ENCODE measurements at places on chromosomes 16 and 17.

DNA sequence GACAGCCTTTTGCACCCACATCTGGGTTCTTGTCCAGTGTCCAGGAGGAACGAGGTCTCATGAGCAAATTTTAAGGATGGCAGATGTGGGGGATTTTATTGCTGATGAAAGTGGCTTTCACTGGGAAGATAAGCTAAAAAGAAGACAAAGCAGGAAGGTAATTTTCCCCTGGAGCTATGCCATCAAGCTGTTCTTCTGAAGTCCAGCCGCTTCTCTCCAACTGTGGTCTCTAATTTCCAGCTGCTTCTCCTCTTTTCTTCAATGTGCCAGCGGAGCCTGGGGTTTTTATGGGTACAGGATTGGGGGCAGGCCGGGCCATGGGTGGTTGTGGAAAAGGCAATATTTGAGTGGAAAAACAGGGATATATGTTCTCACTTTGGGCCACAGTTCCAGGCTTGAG lies 430.8 kb downstream of the WWOX start:
- no peak for DNase-seq

DNA sequence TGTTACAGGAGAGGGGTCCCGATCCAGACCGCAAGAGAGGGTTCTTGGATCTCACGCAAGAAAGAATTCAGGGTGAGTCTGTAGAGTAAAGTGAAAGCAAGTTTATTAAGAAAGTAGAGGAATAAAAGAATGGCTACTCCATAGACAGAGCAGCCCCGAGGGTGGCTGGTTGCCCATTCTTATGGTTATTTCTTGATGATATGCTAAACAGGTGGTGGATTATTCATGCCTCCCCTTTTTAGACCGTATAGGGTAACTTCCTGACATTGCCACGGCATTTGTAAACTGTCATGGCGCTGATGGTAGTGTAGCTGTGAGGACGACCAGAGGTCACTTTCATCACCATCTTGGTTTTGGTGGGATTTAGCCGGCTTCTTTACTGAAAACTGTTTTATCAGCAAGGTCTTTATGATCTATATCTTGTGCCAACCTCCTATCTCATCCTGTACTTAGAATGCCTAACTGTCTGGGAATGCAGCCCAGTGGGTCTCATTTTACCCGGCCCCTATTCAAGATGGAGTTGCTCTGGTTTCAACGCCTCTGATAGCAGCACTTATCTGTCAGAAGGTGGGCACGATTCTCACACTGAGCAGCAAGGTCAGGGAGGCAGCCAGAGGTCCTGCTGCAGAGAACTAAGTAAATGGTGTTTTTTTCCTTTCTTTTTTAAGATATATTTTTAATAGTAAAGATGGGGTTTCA lies 26.5 kb upstream of the XYLT2 start:
- DNase-seq, result no peak

DNA sequence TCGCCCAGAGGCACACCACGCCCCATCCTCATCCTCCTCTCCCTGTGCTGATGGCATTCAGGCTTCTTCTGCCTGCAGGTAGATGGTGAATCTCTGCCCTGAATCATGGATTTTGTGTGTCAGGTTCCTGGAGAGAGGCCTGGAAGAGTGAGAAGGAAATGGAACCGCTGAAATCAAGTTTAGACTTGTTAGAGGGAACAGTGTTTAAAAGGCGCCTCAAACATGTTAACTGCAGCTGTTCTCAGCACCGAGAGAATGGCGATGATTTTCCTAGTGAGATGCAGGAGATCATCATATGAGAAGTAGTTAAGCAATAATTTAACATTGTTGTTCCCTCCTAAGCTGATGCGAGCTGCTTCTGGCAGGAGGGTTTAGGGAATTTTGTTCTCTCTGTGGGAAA lies 744.4 kb upstream of the EEF2KMT start:
- no peak for DNase-seq

DNA sequence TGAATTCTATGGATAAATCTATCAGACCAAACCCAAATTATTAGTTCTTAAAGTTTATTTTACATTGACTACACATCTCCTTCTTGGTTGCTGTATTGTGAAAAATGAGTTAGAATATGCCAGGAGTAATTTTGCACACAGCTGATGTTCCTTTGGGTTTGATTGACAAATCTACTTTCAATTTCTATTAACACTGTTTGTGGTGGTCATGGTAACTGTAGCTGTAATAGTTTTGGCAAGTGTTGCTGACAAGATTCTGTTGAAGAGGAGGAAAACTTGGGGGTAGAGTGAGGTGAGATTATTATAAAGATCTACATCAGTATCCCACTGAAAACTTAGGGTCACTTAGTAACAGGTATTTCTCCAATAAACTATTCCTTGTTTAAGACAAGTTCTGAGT lies 30.3 kb downstream of the MRTFB start:
- no peak for DNase-seq

- DNase-seq, result no peak
Observed at GRCh38 chr17:6706996-6707395, 6.2 kb downstream of the SLC13A5 start.

DNA sequence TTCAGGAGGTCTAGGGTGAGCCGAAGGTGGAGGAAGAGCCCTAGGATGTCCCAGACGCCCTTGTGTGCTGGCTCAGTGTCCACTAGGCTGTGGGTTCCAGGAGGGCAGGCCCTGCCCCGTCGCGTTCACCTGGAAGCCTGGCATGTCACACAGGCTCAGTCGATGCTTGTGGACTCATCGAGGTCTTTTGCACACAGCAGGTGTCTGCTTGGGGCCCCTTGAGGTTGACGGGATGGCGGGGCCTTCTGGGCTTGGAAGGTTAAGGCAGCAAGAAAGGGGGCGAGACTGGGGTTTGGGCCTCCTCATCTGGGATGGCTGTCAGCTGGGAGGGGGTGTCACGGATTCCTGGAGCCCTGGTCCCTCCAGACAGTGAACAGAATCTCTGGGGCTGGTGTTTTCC lies 1.9 kb downstream of the RAP1GAP2 start:
- no peak for DNase-seq

- no peak for DNase-seq
Observed at GRCh38 chr17:68832109-68832802, 122.9 kb downstream of the ABCA8 start.

- no peak for DNase-seq
Observed at GRCh38 chr16:29984137-29984763, 10.6 kb downstream of the TAOK2 start.

DNA sequence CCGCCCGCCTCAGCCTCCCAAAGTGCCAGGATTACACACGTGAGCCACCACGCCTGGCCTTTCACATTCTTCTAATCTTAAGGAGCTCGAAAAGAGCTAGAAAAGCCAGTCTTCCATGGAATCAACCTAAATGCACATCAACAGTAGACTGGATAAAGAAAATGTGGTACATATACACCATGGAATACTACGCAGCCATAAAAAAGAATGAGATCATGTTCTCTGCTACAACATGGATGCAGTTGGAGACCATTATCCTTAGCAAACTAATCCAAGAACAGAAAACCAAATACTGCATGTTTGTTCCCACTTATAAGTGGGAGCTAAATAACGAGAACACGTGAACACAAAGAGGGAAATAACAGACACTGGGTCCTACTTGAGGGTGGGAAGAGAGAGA lies 3.1 kb downstream of the CTC1 start:
- no peak for DNase-seq

DNA sequence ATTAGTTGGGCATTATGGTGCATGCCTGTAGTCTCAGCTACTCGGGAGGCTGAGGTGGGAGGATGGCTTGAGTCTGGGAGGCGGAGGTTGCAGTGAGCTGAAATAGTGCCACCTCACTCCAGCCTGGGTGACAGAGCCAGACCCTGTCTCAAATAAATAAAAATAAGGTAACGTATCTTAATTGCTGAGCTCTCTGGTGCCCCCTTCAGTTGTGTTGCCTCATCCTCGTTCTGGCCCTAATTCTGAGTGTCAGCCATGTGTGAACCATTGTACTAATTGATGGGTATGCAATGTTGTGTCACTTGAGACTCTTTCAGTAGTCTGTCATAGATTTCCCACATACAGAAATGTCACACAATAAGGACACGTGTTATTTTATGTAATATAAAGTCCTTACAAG lies 363.1 kb upstream of the RBFOX1 start:
- no peak for DNase-seq

DNA sequence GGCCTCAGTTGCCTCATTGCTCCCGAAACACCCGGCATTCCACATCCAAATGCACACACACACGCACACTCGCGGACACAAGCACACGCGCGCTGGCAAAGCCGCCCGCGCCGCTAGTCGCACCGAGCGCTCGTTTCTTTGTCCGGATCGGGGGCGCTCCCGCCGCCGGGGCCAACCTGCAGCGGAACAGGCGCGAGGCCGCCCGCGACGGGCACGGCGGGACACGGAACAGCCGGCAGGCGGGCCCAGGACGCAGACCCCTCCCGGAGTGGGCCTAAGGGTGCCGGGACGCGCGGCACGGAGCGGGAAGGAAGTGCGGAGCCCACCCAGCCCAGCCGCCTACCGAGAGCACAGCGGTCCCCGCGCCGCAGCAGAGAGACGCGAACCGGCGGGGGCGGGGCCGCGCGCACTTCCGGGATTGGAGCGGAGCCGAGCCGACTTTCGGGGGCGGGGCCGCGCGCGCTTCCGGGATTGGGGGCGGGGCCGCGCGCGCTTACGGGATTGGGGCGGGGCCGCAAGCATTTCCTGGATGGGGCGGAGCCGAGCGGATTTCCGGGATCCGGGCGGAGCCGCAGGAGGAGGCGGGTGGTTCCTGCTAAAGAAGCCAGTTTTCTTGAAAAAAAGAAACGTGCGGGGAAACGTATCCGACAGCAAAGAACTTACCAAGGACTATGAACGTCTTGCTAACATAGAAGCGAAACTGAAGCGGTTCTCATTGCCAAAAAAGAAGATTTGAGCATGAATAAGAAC lies at the start of gene CYBC1:
Gene CYBC1, minus strand, starts transcription at position 396 of the 750 bp plus-strand sequence. CDS start 1,498 bp downstream, outside the sequence.
- DNase-seq, result peak; percentile 81

DNA sequence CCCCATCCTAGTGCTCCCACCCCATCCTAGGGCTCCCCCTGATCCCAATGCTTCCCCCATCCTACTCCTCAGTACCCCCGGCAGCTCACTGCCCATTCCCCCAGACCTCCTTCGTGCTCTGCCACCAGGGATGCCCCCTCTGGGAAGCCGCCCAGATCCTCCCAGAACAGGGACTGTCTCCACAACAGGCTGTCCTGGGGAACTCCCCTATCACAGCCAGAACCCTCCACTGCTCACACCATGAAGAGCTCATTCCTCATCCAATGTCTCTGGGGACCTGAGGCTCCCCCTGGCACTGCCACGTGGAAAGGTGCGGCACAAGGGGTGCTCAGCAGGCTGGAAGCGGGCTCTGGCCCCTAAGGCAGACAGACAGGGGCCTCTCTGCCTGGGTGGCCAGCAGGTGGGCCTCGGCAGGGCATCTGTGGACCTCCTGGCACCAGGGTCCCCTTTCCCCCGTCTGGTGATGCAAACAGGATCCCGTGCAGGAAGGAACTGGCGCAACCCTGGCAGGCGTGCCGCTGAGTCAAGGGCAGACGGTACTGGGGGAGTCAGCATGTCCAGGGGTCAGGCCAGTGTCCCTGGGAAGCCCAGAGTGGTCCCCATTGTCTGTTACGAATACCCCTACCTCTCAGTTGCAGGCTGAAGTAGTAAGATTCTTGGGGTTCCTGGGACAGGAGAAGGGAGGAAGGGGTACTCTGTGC lies 14.8 kb upstream of the PVALEF start:
- no peak for DNase-seq

GRCh38 chr16:24869033-24869432 lies 23.3 kb downstream of the SLC5A11 start:
- DNase-seq, result no peak

- DNase-seq, result no peak
Observed at GRCh38 chr16:4913774-4914525, 23.0 kb downstream of the PPL start.

DNA sequence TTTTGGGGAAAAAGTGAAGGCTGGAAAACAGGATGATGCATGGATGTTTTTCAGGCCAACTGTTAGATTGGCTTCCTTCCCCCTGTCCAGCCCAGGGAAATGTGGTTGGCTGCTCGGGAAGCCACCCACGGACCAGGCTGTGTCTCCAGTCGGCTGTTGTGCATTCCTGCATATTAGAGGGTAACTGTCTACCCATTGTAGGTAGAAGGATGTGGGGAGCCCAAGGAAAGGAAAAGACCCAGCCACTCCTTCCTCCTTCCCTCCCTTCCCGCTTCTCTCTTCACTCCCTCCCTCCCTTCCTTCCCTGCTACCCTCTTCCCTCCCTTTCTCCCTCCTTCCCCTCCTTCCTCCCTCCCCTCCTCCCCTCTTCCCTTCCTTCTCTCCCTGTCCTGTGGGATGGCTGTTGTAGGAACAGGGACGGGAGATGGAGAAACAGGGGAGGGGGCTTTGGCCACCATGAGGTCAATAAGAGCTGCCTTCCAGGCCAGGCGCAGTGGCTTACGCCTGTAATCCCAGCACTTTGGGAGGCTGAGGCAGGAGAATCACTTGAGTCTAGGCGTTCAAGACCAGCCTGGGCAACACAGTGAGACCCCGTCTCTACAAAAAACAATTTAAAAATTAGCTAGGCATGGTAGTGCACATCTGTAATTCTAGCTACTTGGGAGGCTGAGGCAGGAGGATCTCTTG lies 16.9 kb downstream of the SYT17 start:
- DNase-seq, result no peak

DNA sequence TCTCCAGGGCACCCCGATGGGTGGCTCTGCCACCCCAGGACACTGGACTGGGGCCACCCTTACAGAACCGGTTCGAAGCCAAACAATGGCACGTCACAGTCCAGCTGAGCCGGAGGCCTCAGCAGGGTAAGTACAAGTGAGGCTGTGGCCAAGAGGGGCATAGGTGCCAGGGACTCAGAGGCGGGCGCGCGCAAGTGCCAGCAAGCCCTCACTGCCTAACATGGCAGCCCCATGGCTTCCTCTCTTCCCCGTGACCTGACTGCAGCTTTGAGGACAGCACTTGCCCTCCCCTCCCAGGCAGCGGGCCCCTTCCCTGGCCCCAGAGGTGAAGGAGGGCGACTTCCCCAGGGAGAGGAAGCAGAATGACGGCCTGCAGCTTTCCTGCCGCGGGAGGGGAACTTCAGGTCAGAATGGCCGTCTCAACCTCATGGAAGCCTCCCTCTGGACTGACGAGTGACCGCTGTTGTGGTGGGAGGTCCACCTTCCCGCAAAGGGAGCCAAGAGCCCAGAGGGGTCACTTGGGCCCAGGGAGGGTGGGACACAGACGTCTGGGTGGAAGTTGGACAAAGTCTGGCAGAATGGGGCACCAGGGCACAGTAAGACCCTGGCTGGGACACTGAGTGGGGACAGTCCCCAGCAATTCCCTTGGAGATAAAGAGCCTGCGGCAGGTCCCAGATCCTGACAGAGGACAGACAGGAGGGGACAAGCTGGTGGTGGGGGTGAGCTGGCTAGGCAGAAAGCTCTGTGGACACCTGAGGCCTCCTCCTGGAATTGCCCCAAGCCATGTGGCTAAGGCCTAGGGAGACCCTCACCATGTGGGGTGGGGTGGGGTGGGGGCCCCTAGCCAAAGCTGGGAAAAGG lies 52.1 kb upstream of the TOB1 start:
- no peak for DNase-seq

GRCh38 chr17:49687878-49688491 lies 10.1 kb upstream of the SPOP start:
- DNase-seq, result no peak

All from NCI-H1105 treated with DMSO at 0.1 percent for 48 hours (cell line).